Stimulated activated CD8-positive, alpha-beta memory T cell treated with anti-CD3 and anti-CD28 coated beads, Interleukin-7, amount 100 ng/mL, for 48 hours (primary cell): ENCODE measurements at places on chromosomes 12 and 14.

DNA sequence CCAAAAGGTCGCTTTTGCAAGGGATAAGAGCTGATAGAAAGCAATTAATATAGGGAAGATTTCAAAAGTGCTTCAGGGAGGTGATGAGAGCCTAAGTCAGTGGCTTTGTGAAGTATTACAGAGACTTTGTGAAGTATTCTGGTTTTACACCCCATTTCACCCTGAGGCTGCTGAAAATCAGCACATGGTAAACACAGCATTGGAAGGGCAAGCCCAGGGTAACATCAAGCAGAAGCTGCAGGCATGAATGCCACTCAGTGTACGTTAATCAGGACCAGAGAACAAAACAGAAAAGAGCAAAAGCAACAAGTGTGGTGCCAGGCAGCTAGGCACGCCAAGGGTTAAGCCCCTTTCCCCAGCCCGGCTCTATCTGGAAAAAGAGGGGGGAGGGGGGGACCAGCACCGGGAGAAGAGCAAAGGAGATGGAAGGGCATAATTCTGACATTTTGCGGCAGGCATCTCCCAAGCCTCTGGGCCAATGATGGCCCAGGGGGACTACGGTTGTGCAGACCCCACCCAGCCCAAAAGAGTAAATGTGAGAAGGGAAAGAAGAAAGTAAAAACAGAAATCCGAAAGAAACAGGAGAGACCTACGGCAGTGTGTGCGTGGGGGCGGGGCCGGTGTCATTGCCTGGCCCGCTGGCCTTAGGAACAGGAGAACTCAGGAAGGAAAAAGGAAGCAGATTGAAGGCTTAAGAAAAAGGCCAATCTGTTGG lies 58.9 kb downstream of the DHRS2 start:
- DNase-seq = no peak

GRCh38 chr12:9895215-9895971 lies 14.1 kb downstream of the KLRF2 start:
- no peak for DNase-seq

- DNase-seq = no peak
Observed at GRCh38 chr14:55869397-55870049, 248.7 kb upstream of the PELI2 start.

DNA sequence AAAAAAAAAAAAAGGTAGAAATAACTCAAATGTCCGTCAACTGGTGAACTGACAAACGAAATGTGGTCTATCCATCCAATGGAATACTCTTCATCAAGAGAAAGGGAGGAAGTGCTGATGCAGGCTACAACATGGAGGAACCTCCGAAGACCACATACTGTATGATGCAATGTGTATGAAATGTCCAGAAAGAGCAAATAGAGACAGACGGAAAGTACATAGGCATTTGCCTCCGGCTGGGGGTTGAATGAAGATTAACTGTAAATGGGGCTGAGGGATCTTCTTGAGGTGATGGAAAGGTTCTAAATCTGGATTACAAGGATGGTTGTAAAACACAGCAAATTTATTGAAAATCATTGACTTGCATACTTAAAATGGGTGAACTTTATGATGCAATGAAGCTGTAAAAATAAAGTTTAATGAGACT lies 35.4 kb downstream of the DLK1 start:
- no peak for DNase-seq

DNA sequence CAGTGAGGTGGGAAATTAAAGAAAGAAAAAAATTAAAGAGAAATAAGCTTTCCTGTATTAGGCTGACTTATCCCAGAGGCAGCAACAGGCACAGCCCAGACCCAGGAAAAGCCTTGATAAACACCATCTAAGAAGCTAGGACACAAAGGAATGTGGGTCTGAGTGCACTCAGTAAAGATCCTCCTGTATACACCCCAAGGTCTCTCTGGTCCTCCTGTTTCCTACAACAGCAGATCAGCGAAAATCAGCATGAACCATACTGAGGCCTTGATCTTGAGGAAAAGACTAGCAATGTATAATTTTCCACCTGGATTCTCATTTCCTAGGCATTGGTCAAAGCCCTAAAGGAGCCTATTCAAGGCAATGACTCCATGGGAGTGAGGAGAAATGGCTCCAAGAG lies 486.3 kb upstream of the CCDC196 start:
- DNase-seq = no peak

- no peak for DNase-seq
Observed at GRCh38 chr14:85333313-85333712, 196.6 kb upstream of the FLRT2 start.

GRCh38 chr14:33914676-33915516 lies 36.0 kb downstream of the EGLN3 start:
- no peak for DNase-seq

DNA sequence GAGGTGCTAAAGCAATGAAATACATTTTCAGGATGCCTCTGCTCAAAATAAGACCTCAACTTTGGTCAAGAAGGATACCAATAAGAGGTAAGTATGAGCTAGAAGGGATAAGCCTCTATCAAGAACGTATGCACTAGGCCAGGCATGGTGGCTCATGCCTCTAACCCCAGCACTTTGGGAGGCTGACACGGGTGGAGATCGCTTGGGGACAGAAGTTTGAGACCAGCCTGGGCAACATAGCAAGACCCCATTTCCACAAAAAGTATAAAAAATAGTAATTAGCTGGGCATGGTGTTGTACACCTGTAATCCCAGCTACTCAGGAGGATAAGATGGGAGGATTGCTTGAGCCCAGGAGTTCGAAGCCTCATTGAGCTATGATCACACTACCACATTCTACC lies 94.7 kb downstream of the PRKAB1 start:
- DNase-seq = no peak

DNA sequence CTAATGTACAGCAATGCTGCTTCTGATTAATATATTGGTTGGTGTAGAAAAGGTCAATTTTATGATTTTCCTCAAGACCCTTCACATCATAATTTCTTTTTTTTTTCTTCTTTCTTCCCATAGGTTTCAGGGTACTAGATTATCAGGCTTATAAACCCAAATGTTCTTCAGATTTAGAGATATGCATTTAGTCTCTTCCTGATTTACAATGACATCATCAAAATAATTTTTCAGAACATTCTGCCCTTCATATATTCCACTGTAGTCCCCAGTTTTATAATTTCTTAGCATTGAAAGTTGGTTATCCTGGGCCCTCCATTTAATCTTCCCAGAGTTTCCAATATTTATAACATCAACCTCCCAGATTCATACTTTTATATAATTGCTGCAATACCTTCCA lies 226.7 kb upstream of the LRFN5 start:
- no peak for DNase-seq

GRCh38 chr14:76777721-76778120 lies 16.5 kb downstream of the VASH1 start:
- no peak for DNase-seq

- DNase-seq = no peak
Observed at GRCh38 chr12:27924350-27925135, 48.0 kb downstream of the PTHLH start.

DNA sequence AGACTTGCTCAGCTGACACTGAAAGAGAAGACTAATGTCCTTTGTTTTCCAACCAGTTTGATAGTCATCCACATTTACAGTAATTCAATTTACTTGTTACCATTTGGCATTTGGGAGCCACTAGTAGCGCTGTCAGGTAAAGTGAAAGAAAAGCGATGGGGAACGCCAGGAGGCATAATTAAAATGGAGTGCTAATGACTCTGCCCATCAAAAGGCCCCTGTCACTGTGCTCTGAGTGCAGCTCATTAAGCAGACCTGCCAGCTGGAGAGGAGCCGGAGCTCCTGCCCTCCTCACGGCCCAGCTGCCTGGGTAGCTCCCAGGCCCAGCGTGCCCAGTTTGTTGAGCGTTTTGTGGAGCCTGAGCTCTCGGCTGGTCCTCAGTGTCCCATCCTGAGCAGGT lies 463.6 kb upstream of the CCDC196 start:
- no peak for DNase-seq

GRCh38 chr12:31815096-31815495 lies 86.3 kb upstream of the AMN1 start:
- no peak for DNase-seq

DNA sequence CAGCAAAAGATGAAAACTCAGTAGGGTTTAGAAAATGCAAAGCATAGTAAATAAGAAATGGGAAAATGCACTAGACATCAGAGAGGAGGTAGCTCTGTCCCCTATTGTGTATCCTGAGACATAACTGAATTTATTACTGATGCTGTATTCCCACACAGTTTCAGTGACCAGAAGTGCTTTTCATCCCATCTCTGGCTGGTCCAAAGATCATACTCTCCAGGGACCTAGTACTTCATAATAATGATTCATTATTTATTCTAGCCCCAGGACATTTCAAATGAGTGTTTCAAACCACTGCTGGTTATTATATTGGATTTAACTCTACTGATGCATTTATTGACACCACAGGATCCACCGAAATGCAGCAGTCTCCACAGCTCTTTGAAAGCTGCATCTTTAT lies 163.3 kb downstream of the PAWR start:
- no peak for DNase-seq

DNA sequence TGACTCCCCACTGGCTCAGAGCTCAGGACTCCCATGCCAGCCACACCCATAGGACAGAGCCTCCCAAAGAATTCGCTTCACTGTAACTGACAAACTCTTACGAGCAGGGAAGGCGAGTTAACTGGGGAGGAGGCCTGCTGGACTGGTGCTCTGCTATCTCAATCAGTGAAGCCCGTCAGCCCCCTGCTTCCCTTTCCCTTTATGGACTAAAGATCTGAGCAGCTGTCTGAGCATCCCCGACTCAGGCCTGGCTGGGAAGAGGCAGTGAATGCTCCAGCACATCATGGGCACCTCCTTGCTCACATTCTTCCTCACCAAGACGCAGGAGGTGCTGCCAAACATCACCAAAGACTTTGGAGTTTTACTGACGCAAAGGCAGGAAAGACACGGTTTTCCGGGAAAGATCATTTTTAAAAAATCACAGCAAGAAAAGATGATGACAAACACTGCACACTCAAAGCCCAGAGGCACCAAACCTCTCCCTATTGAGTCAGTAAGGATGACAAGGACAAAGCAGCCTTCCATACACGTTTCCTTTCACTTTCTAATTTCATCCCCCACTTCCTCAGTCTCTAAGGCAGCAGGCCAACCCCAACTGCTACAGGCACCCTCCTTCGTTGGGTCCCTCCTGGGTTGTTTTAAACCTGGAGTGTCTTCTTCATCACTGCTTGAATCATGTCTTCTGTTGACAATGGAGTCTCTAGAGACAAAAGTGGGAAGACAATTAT lies 45.0 kb upstream of the P2RX7 start:
- DNase-seq = no peak

DNA sequence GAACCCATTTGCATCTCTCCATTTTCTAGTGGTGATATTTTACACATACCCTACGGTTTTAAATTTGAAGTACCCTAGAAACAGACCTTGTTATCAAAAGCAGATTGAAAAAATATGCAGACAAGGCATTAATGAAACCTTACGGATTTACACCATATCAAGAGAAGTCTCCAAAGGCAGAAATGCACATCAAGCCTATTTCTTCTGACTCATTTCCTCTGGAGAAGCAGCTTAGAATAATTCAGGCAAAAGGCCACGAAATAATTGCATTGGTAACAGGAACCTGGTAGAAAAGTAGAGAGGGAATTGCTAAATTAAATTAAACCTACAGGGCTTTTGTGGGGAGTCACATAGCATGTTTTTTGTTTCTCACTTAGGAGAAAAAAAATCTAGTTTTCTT lies 34.7 kb downstream of the KICS2 start:
- no peak for DNase-seq

GRCh38 chr14:50320283-50320682 lies 8.2 kb downstream of the DMAC2L start:
- no peak for DNase-seq

GRCh38 chr12:6096527-6096926 lies 27.9 kb downstream of the VWF start:
- no peak for DNase-seq

GRCh38 chr12:101055940-101056339 lies 154.1 kb downstream of the SLC5A8 start:
- no peak for DNase-seq

- DNase-seq = no peak
Observed at GRCh38 chr12:43289426-43289801, 262.6 kb downstream of the ADAMTS20 start.

DNA sequence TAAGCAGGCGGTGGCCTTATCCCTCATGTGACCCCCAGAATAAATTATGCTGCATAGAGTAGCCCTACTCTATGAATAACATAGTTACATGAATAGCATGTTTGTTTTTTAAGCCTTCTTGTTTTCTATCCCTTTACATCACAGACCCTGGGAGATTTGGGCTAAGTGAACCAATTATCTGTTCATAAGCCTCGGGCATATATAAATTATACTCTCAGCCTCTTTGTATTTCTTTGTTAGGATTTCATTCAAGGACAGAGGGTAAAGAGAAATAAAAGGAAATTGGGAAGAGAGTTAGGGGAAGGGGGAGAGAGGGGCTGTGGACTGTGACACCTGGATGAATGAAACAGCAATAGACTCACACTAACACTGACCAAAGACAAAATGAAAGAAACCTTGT lies 35.3 kb upstream of the RTRAF start:
- no peak for DNase-seq

- DNase-seq = no peak
Observed at GRCh38 chr12:118055865-118056773, 4.9 kb downstream of the WSB2 start.

DNA sequence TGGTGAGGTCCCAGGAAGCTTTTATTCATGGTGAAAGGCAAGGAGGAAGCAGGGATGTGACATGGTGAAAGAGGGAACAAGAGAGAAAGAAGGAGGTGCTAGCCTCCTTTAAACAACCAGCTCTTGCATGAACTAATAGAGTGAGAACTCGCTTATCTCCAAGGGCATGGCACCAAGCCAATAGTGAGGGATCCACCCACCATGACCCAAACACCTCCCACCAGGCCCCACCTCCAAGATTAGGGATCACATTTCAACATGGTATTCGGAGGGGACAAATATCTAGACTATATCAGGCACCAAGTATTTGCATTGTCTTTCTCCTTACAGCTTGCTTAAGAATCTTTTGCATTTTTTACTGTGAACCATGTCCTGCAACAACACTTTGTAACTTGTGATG lies 91.9 kb upstream of the DHRS4 start:
- DNase-seq = no peak

- no peak for DNase-seq
Observed at GRCh38 chr12:27305673-27306456, 26.8 kb upstream of the BMAL2 start.

DNA sequence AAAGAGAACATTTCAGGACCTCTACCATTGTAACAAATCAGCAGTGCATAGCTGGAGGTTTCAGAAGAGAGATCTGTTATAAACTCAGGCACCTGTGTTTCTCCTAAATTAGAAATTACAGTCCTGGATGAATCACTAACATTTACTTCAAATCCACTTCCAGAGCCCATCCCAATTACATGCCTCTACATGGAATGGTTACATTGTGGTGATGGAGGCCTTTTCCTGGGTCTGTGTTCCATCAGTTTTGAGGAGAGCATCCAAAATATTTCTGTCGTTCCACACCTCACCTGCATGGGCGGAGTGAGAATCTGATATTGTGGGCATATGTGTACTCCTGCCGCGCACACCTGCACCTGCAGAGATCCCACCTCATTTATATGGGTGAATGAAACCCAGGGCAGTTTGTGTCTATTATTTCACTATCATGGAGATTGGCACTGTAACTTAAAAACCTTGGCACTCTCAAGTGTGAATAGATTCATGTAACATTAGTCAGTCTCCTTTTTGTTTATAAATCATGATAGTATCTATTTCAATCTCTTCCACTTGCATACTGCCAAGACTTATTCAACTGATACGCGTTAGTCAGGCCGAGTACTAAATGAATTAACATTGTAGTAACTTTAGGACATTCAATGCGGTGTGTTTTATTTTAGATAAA lies 215.1 kb upstream of the FAR2 start:
- no peak for DNase-seq

- DNase-seq = no peak
Observed at GRCh38 chr14:29355331-29355730, 572.3 kb downstream of the PRKD1 start.

GRCh38 chr12:107335802-107336570 lies 242.6 kb upstream of the CRY1 start:
- DNase-seq = no peak
